Right hindlimb (tissue), 1 donor: ENCODE measurements at places on chromosomes 11 and 22.

DNA sequence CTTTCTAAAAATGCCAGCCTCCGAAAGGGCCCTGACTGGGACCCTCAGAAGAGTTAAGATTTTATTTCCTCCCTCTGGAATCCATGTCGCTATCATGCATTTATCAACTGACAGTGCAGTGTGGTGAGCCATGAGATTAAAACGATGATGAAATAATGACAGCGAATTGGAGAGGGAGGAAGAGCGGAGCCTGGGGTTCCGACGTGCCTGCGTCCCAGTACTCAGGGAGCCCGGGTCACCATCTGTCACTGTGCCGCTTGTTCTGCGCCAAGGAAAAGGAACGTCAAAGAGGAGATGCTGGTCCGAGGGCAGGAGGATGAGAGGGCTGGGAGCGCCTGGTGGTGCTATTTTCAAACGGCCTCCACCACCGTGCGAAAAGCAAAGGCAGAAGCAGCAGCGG lies 46.2 kb downstream of the MACROD1 start:
- no peak for DNase-seq

GRCh38 chr11:1192741-1193325 lies 30.0 kb upstream of the MUC5B start:
- DNase-seq = no peak

DNA sequence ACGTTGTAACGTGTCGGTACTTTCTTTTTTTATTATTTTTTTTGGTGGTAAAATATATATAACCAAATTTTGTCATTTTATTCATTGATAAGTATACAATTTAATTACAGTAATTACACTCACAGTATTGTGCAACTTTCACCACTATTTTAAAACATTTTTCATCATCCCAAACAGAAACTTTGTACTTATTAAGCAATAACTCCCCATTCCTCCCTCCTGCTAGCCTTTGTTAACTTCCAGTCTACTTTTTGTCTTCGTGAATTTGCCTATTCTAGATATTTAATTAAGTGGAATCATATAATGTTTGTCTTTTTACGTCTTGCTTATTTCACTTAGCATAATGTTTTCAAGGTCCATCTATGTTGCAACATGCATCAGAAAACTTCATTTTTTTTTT lies 58.5 kb downstream of the STIM1 start:
- DNase-seq = no peak

DNA sequence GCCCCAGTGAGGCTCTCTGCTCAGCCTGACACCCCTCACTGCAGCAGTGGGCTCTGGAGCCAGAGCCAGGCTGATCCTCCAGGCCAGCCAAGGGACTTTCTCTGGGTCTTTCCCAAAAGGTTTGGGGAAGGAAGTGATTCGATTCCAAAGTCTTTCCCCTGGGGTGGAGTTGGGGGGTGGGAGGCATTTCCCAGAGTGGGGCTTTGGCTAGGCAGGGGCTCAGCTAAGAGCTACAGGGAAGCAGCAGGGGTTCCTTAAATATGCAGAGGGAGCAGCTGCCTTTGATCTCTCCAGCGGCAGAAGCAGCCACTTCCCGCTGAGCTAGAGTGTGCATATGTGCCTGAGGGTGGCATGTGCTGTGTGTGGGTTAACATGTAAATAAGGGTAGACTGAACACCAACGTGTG lies 192.9 kb downstream of the INSC start:
- DNase-seq = no peak

DNA sequence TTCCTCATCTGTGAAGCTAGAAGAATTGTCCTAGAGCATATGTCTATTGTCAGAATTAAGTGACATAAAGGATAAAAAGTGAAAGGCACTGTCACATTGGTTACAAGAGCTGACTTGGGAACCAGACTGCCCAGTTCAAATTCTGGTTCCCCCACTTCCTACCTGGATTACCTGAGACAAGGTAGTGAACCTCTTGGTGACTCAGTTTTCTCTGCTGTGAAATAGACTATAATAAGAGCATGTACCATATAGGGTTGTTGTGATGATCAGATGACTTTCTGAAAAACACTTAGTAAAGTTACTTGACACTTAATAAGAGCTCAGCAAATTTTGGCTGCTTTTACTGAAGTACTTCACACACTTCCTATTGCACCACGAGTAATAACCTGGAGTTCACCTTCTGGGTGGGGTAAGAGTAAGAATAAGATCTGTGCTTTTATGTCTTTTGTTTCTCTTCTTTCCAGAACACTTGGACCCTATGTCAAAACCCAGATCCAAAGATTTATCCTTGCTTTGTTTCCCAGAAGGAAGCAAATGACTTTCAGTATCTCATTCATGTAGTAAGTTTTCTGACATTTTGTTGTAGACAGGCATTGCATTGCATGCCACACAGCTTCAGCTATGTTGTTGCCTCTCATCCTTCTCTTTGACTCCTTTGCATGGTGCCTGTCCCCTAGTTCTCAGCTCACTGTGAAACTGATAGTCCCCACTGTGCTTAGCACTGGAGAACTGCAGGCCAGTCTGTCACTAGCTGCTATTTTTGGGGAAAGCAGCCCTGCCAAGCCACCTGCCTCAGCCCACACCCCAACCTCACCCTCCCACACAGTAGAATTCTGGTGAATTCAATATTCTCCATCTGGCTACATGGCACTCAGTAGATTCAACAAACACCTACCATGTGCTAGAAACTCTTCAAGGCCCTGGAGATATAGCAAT lies 121.8 kb upstream of the POU2AF2 start:
- DNase-seq = no peak

GRCh38 chr11:30314625-30315024 lies 8.3 kb upstream of the ARL14EP start:
- DNase-seq = no peak

GRCh38 chr11:118128721-118129470 lies 23.7 kb downstream of the SCN4B start:
- DNase-seq = no peak

DNA sequence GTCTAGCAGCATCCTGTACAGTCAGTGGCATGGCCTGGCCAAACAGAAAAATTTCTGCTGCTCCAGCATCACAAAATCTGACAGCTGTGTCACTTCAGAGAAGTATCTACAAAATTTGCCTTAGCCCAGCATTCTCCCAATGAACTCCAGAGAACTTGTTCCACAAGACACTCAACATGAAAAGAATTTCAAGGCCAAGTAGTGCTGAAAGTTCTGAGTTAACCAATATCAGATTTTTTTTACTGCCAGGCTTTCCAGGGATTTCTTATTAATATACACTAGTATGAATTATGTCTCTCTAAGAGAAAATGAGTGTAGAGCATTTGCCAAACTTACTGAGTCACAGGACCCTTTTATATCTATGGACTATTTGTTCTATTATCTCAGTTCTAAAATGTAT lies 68.8 kb downstream of the OR5AK2 start:
- DNase-seq = no peak

GRCh38 chr11:100174881-100175280 lies 512.2 kb upstream of the ARHGAP42 start:
- DNase-seq = no peak

DNA sequence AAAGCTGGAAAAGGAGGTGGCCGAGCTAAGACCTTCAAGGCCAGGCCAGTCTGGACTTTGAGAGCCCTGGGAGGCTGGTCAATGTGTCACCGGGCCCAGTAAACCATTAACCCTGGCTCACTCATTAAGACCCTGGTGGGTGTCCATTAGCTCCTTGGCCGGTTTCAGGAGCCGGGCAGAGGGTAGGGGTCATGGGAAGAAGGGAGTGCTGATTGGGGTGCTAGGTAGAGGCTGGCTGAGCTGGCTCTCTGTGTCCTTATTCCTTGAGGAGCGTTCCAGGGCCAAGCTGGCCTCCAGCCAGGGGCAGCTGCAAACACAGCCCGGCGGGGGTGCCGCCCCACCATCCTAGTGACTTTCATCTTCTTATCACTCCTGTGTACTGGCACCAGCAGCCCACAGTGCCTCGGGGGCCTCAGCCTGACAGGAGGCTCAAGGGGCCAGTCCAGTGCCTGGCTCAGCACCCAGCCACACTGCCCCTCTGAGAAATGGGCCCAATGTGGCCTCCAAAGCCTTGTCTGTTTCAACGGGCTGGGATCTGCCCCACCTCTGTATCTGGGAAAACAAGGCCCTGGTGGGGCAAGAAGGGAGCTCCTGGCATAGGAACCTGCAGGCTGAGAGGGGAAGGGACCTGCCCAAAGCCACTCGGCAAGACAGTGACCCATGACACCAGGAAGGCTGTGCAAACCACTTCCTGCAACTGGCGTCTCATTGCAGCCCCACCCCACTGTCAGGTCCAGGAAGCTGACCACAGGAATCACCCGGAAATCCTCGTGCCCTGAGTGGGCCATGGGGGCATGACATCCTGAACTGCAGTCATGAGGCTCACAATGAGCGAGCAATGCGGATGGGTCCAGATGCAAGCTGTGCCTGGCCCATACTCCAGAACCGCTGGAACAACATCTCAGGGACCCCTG lies 15.1 kb upstream of the RGL4 start:
- DNase-seq = no peak

- DNase-seq = no peak
Observed at GRCh38 chr11:45850446-45850845, 3.2 kb downstream of the CRY2 start.

DNA sequence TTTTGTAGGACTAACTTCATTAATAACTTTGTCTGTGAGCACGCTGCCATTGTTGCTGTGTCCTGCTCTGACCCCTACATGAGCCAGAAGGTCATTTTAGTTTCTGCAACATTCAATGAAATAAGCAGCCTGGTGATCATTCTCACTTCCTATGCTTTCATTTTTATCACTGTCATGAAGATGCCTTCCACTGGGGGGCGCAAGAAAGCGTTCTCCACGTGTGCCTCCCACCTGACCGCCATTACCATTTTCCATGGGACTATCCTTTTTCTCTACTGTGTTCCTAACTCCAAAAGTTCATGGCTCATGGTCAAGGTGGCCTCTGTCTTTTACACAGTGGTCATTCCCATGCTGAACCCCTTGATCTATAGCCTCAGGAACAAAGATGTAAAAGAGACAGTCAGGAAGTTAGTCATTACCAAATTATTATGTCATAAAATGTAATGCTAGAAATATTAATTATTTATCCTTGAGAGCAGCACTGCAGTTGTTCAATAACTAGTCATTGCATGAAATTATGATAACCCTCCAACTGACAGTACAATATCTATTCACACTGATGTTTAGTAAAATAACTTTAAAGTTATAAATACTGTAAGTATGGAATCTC lies 46.4 kb upstream of the OR5D13 start:
- DNase-seq = no peak

DNA sequence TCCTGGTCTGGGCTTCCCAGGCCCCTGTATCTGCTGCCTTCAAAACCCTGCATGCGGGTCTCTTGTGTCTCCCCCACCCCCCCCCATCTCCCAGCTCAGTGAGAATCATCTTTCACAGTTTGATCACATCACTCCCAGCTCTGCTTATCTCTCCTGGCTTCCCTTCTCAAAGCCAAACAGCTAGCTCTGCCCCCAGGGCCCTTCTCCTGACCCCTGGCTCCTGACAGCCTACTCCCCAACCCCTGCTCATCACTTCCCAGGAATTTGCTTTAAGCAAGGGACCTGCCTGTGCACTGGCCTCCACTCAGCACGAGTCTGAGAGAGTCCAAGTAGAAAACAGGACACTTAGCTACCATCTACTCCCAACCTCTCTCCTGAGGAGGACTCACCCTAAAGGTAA lies 342.7 kb downstream of the TENM4 start:
- no peak for DNase-seq

DNA sequence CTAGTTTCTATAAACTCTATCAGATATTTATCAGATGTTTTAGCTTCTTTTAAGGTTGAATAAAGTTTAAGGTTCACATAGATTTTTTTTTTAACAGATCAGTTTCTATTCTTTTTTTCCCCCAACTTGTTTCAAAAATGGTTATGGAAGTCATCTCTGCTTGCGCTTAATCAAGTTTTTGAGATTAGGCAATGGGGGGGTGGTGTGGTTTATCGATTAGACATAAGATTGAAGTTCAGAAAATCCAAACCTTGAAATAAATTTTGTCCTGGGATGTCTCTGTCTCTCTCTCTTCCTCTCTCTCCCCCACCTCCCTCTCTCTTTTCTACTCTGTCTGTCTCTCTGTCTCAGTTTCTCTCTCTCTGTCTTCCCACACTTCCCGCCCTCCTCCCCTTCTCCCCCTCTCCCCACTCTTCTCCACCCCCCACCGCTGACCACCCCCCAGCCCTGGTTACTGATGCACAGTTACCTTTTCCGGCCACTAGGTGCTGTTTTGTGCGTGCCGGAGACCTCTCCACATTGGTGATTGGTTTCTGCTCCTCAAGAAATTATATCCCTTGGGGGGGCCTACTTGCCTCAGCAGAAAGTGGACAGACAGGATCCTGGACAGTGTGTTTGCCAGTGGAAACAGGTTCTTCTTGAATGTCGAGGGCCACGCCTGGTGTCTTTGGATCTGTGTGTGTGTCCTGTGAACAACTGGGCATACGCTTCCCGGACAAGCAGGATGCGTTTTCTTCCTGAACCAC lies 29.7 kb upstream of the ANO1 start:
- DNase-seq = no peak

- DNase-seq = no peak
Observed at GRCh38 chr11:63785823-63786222, 17.2 kb upstream of the ZFTA start.

DNA sequence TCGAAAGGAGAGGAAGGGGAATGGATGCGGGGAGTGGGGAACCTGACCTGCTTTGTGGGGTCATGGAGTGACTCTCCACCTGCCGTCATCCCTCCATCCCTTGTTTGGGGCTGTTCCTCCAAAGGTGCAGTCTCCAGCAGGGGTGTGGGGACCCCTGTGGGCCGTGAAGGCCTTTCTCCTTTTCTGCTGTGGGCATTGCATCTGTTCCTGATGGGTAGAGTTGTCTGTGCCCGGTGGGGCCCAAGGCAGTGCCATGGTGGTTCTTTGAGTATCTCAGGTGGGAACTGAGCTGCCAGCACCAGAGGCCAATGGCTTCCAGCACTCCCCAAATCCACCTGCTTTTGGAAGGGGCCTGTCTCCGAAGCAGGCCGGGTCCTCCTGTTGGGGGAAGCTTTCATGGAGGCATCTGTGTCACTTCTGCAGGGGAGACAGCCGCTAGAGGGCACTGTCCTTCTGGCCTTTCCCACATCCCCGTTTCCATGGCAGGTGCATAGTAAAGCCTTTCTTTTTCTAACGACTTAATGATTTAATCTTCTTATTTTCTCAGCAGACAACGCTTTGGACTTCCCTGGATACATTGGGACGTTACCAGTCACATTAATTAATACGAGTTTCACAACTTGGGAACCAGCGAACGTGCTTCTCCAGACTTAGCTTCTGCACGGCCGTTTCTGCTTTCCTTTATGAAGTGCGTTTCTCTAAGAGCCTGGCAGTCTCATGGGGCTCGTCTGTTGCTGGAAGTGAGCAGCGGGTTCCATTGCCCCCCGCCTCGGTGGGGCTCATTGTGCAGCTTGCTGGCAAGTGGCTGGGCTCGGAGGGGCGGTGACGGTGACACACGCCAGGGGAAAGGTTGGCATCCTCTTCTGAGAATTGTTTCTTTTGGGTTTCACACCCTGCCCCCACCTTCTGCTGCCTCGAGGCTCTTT lies 57.1 kb downstream of the PARVB start:
- DNase-seq = peak; percentile 78

DNA sequence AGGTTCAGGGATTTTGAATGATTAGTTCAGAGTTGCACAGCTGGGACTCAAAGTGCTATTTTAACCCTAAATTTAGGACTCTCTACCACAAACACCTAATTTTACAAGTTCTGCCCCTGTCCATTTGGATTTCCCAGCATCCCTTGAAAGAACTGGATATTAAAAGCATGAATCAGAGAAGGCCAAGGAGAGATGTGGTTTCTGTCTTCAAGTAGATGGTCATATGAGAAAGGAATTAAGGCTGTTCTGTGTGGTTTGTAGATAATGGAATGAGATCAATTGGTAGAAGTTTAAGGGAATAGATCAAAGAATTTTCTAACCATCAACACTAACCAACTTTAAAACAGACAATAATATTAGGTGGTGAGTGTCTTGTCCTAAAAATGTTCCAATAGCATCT lies 106.4 kb upstream of the TENM4 start:
- no peak for DNase-seq

- peak; percentile 37 for DNase-seq
Observed at GRCh38 chr22:39297490-39298240, 21.8 kb downstream of the RPL3 start.
